ENCODE measurements at places on chromosomes 5 and 9. TPM values are rescaled to one million over a fixed set of nuclear protein-coding genes. Genes with fewer than 3 reads are reported as not detected.

GRCh38 chr5:159878988-159879471 lies 37.3 kb upstream of the ADRA1B start:
- peak; percentile 77 for DNase-seq
- no peak overlapping the region for H3K4me3 ChIP-seq
- H3K27me3 ChIP-seq: no peaks in the 10 kb centered on the region
- peak overlapping the region; percentile 79 for H3K27ac ChIP-seq
- peaks cover 19% of the 10 kb centered on the region for H3K4me1 ChIP-seq
- no peaks in the 10 kb centered on the region for H3K36me3 ChIP-seq

IQGAP2 gene
- 60.3 TPM for total RNA-seq

DNA sequence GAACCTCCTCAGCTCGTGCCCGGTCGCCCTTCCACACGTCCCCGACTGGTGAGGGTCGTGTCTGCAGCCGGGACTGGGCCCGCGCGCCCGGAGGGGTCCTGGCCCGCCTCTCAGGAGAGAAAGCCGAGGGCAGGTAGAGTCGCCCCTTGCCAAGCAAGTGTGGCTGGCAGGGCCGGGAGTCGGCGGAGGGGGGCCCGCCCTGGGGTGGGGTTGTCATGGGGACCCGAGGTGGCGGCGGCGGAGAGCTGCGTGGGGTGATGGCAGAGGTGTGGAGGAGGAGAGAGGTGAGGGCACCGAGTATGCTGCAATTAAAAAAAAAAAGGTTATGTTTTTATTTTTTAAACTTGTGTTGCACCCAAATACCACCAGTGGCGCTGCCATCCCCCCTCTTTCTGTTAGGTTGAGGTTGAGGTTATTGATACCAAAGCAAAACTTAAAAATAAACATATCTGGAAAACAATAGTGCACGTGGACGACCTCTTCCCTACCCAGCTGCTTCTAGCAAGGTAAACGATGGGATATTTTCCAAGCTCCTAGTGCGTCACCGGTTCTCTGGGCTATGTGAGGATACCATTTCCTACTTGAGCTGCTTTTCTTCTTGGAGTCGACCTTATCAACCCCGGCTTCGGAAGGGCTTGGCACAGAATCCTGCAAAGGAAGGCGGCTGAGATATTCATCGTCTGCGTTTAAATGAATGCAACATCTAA lies 660 bp downstream of the SCAMP1 start:
- H3K4me3 ChIP-seq: peak overlapping the region; percentile 96
- no peaks in the 10 kb centered on the region for H3K36me3 ChIP-seq
- H3K27ac ChIP-seq: peak overlapping the region; percentile 74
- peaks cover 22% of the 10 kb centered on the region for H3K4me1 ChIP-seq
- peak; percentile 76 for DNase-seq
- H3K27me3 ChIP-seq: no peaks in the 10 kb centered on the region

ZBTB26 gene
- 12.2 TPM for total RNA-seq

DNA sequence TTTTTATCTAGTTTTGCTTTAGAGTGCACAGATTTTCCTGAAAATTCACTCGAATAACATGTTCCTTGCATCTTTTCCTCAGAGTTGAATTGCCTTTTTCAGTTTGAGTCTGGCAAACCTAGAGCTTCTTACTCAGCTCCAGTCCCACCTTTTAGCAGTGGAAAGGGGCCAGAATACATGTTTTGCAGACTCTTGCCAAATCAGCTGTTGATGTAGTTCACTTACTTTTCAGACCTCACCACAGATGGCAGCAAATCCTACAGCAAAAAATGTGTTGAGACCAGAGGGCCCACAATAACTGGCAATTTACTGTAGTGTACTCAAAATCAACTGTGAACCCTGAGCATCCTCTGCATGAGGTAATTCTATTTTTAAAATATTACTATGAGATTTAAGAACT lies 545.2 kb upstream of the ACO1 start:
- H3K36me3 ChIP-seq: no peaks in the 10 kb centered on the region
- no peaks in the 10 kb centered on the region for H3K27me3 ChIP-seq
- H3K4me1 ChIP-seq: no peaks in the 10 kb centered on the region
- H3K27ac ChIP-seq: no peak overlapping the region

DNA sequence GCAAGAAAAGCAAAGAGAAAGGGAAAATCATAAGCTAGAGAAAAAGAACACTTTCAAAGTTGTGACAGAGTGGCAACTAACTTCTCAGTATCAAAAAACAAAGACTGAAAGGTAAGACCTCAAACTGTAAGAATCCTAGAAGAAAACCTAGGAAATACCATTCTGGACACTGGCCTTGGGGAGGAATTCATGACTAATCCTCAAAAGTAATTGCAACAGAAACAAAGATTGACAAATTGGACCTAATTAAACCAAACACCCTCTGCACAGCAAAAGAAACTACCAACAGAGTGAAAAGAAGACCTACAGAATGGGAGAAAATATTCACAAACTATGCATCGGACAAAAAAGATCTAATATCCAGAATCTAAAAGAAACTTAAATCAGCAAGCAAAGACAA lies 79.1 kb downstream of the FEM1C start:
- H3K4me1 ChIP-seq: peaks cover 2% of the 10 kb centered on the region
- no peaks in the 10 kb centered on the region for H3K27me3 ChIP-seq
- no peak for DNase-seq
- H3K27ac ChIP-seq: no peak overlapping the region
- no peak overlapping the region for H3K4me3 ChIP-seq

DNA sequence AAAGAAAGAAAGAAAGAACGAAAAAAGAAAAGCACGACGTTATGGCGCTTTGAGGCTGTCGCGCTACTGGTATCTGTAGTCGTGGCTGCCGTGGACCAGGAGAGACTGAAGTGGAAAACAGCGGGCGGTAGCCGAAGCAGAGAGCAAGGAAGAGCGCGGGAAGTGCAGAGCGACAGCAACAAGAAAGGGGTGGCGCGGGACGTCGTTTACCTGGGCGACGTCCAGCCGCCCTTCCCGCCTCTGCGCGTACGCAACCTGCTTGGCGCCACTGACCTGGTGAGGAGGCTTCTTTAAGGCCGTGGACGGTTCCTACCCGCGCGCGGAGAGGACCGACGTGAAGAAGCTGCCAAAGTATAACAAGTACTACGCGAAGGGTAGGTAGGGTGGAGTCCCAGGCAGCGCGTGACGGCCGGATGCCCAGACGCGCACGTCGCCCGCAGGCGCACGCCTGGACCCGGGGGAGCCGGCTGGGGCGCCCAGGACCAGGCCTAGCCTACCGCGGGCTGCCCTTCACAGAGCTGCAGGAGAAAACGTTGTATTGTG lies 15.4 kb downstream of the CCL28 start:
- peak overlapping the region; percentile 27 for H3K4me3 ChIP-seq
- peak; percentile 85 for DNase-seq
- no peaks in the 10 kb centered on the region for H3K36me3 ChIP-seq
- peak overlapping the region; percentile 64 for H3K27ac ChIP-seq
- H3K27me3 ChIP-seq: no peaks in the 10 kb centered on the region
- H3K4me1 ChIP-seq: no peaks in the 10 kb centered on the region

RARS1 gene
- 73.2 TPM for total RNA-seq

GRCh38 chr5:40552981-40553380 lies 126.7 kb upstream of the PTGER4 start:
- no peaks in the 10 kb centered on the region for H3K27me3 ChIP-seq
- H3K36me3 ChIP-seq: no peaks in the 10 kb centered on the region
- no peak for DNase-seq
- H3K4me1 ChIP-seq: peaks cover 5% of the 10 kb centered on the region
- H3K27ac ChIP-seq: no peak overlapping the region

- no peak for DNase-seq
- H3K4me3 ChIP-seq: no peak overlapping the region
- no peaks in the 10 kb centered on the region for H3K36me3 ChIP-seq
- no peaks in the 10 kb centered on the region for H3K27me3 ChIP-seq
- no peak overlapping the region for H3K27ac ChIP-seq
Measured at GRCh38 chr9:10903969-10904368, 291.2 kb upstream of the PTPRD start.

AJM1 gene
- total RNA-seq: 1.7 TPM

DNA sequence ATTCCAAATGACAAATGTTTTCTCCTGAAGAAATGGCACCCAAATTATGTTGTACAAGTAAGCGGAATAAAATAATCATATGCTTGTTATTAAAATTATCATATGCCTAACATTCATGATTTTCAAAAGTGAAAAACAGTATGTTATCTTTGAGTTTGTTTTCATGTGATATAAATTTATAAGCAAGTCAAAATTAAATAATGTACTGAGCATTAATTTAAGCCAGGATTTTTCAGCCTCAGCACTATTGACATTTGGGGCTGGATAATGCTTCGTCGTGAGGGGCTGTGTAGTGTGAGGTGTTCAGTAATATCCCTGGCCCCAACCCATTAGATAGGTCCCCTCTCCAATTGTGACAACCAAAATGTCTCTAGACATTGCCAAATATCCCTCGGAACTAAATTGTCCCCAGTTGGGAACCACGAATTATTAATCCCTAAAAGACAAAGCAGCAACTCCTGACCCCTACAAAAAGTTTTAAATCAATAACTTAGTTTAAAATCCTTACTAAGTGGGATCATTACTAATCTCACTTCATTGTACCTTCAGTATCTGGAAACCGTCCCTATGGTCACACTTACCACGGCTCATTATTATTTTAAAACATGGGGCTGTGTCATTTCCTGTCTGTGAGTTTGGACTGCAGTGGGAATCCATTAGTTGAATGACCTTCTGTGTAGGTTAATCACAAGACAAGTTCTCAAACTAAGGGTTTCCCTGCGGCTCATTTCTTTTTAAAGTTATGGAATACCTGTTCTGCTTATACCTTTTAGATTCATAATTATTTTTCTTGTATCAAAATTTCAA lies 1.3 kb upstream of the NNT start:
- DNase-seq: no peak
- H3K27me3 ChIP-seq: no peaks in the 10 kb centered on the region
- H3K4me1 ChIP-seq: peaks cover 11% of the 10 kb centered on the region
- no peaks in the 10 kb centered on the region for H3K36me3 ChIP-seq
- peak overlapping the region; percentile 56 for H3K4me3 ChIP-seq
- H3K27ac ChIP-seq: peak overlapping the region; percentile 92

GRCh38 chr5:58582019-58582802 lies 664 bp upstream of the RAB3C start:
- peaks cover 15% of the 10 kb centered on the region for H3K4me1 ChIP-seq
- peak overlapping the region; percentile 32 for H3K4me3 ChIP-seq
- DNase-seq: no peak
- no peak overlapping the region for H3K27ac ChIP-seq

GRCh38 chr5:33854733-33855151 lies 37.0 kb downstream of the ADAMTS12 start:
- no peak overlapping the region for H3K27ac ChIP-seq
- H3K4me3 ChIP-seq: no peak overlapping the region
- no peaks in the 10 kb centered on the region for H3K4me1 ChIP-seq
- DNase-seq: no peak

- peaks cover 26% of the 10 kb centered on the region for H3K4me1 ChIP-seq
- no peaks in the 10 kb centered on the region for H3K36me3 ChIP-seq
- peak overlapping the region; percentile 89 for H3K27ac ChIP-seq
- peak overlapping the region; percentile 76 for H3K4me3 ChIP-seq
Measured at GRCh38 chr9:127423476-127423933, 677 bp upstream of the ZNF79 start.

DNA sequence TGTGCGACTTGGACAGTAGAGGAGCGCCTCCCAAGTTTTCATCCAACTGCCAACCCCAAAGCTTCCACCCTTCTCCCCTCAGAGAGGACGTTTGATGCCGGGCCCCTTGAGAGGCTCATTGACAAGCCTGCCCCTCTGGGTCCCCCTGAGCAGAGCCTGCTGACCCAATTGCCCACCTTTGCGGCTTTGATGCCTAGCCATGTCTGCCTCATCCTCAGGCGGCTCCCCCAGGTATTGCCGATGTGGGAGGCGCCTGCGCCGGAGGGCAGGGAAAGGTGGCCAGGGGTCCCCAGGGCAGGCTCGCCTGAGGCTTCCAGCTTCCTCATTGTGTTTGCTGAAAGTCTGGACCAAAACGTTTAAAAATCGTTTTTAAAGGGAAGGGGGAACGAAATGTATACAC lies 1.4 kb downstream of the ODF2 start:
- H3K4me1 ChIP-seq: peaks cover 6% of the 10 kb centered on the region
- no peak for DNase-seq
- peaks cover 15% of the 10 kb centered on the region for H3K36me3 ChIP-seq
- no peak overlapping the region for H3K4me3 ChIP-seq
- no peaks in the 10 kb centered on the region for H3K27me3 ChIP-seq
- no peak overlapping the region for H3K27ac ChIP-seq

GRCh38 chr5:149228618-149229297 lies 42.9 kb upstream of the AFAP1L1 start:
- H3K27ac ChIP-seq: peak overlapping the region; percentile 9
- no peaks in the 10 kb centered on the region for H3K36me3 ChIP-seq
- no peak overlapping the region for H3K4me3 ChIP-seq
- H3K27me3 ChIP-seq: no peaks in the 10 kb centered on the region

- no peak for DNase-seq
- no peaks in the 10 kb centered on the region for H3K4me1 ChIP-seq
- H3K27ac ChIP-seq: no peak overlapping the region
- no peaks in the 10 kb centered on the region for H3K27me3 ChIP-seq
- no peaks in the 10 kb centered on the region for H3K36me3 ChIP-seq
Measured at GRCh38 chr5:137453483-137454080, 45.5 kb downstream of the SPOCK1 start.

GRCh38 chr9:10148796-10149195 lies 464.0 kb downstream of the PTPRD start:
- H3K27me3 ChIP-seq: no peaks in the 10 kb centered on the region
- H3K4me3 ChIP-seq: no peak overlapping the region
- no peaks in the 10 kb centered on the region for H3K36me3 ChIP-seq
- no peak for DNase-seq
- H3K27ac ChIP-seq: no peak overlapping the region
- no peaks in the 10 kb centered on the region for H3K4me1 ChIP-seq

- no peaks in the 10 kb centered on the region for H3K4me1 ChIP-seq
- DNase-seq: no peak
- no peak overlapping the region for H3K27ac ChIP-seq
- no peaks in the 10 kb centered on the region for H3K27me3 ChIP-seq
- H3K36me3 ChIP-seq: no peaks in the 10 kb centered on the region
Measured at GRCh38 chr9:31394015-31394473, 990.4 kb upstream of the ACO1 start.

CDO1 gene
- total RNA-seq: 19.5 TPM

DNA sequence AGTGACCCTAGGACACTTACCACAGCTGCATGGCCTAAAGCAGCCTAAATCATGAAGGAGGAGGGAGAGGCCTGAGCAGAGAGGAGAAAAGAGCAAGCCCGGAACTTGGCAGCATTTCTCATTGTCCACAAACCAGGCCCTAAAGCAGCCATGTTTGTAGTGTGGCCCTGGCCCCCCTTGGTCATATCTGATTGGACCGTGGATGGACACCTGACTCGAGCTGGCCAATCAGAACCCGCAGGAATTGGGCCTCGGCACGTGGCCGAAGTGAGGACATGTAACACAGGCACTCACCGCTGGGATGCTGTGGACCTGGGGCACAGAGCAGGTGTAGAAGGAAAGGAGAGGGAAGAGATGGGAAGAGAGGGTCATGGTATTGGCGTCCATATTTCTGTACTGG lies 56.9 kb downstream of the ASS1 start:
- H3K27me3 ChIP-seq: no peaks in the 10 kb centered on the region
- no peak overlapping the region for H3K4me3 ChIP-seq
- no peaks in the 10 kb centered on the region for H3K36me3 ChIP-seq
- no peak overlapping the region for H3K27ac ChIP-seq
- H3K4me1 ChIP-seq: no peaks in the 10 kb centered on the region

- H3K4me1 ChIP-seq: no peaks in the 10 kb centered on the region
- no peaks in the 10 kb centered on the region for H3K36me3 ChIP-seq
- H3K27ac ChIP-seq: no peak overlapping the region
- H3K27me3 ChIP-seq: no peaks in the 10 kb centered on the region
- no peak overlapping the region for H3K4me3 ChIP-seq
Measured at GRCh38 chr5:45038366-45038987, 229.7 kb downstream of the MRPS30 start.

Data from thyroid gland (tissue), 4 donors.